ENCODE measurements at places on chromosomes 12 and 14.

- no peak for DNase-seq
Observed at GRCh38 chr14:56004786-56005185, 113.4 kb upstream of the PELI2 start.

- DNase-seq: no peak
Observed at GRCh38 chr14:38184132-38184531, 23.6 kb upstream of the SSTR1 start.

DNA sequence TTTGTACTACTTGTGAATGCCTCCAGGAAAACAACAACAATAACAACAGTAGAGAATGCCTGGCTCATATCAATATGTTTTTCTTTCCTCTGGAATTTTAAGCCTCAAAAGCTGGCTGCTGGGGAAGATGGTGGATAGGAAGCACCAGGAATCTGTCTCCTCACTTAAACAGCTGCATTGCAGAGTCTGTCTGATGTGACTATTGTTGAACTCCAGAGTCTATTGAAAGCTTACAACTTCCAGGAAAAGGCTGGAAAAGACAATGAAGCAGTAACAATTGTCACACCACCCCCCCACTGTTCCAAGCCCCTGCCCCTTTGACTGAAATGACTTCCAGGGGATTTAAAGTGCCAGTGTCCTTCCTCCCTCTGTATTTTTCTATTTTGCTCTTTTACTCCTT is 309.7 kb downstream of the BMP4 start:
- DNase-seq: no peak

GRCh38 chr12:115979351-115979750 is 298.1 kb downstream of the MED13L start:
- DNase-seq: no peak

- no peak for DNase-seq
Observed at GRCh38 chr12:21828779-21829178, 54.3 kb upstream of the KCNJ8 start.

- no peak for DNase-seq
Observed at GRCh38 chr12:29782285-29782870, 1.4 kb downstream of the TMTC1 start.

- no peak for DNase-seq
Observed at GRCh38 chr14:68094158-68094557, 274.6 kb downstream of the RAD51B start.

GRCh38 chr12:90055071-90055470 is 346.4 kb upstream of the ATP2B1 start:
- DNase-seq: no peak

- no peak for DNase-seq
Observed at GRCh38 chr12:17204289-17205054, 598.5 kb upstream of the LMO3 start.

- DNase-seq: no peak
Observed at GRCh38 chr12:91978143-91978542, 167.5 kb downstream of the BTG1 start.

DNA sequence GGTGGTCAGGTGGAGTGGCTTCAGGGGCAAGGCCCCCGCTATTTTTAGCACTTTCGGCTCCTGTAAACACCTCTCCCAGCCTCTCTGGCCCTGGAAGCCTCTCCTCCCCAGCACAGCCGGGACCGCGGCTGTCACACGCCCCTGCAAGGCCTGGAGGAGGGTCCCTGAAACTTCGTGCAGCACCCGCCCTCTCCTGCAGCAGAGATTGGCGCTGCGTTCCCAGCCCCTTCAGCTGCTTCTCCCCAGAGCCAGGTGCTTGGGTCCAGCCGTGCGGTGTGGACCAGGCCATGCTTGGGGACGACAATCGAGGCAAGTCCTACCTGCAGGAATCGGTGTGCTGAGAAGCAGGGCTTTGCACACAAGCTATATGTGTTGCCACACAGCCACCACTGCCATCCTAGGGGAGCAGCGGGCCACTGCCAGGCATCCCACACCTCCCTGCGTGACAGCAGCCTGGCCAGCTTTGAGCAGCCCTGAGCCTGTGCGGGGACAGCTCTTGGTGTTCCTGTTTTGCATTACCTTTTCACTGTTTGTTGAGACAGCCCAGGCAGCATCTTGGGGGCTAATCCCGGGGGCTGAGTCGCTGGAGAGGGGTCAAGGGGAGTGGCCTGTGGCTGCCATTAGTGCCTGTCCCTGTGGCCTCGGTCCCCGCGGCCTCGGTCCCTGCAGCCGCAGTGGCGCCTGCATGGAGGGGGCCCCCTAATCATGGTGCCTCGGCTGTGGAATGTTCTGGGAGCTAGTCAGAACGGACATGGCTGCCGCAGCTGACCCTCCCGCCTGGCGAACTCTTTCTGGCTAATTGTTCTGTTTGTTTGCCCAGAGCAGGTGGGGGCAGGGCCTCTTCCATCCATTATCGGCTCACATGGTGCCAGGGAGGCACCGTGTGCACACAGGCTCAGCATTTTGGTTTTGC is 27.6 kb upstream of the TRAF3 start:
- no peak for DNase-seq

GRCh38 chr12:100382338-100382737 is 25.5 kb downstream of the SLC17A8 start:
- no peak for DNase-seq

DNA sequence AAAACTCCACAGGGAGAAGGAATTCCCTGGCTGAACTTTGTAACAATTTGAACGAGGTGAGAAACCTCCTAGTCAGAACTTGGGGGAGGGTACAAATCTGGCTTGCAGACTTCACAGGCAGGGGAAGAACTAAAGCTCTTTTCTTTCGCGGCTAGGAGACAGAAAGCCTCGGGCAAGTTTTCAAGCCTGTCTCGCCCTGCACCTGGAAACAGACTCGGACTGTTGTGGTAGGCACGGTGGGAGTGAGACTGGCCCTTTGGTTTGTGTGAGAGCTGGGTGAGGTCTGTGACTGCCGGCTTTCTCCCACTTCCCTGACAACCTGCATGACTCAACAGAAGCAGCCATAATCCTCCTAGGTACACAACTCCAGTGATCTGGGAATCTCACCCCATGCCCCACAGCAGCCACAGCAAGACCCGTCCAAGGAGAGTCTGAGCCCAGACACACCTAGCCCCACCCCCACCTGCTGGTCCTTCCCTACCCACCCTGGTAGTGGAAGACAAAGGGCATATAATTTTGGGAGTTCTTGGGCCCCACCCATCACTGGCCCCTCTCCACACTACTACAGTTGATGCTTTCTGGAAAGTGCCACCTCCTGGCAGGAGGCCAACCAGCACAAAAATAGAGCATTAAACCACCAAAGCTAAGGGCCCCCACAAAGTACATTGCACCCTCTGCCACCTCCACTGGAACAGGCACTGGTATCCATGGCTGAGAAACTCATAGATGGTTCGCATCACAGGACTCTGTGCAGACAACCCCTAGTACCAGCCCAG is 102.7 kb upstream of the ST8SIA1 start:
- no peak for DNase-seq

GRCh38 chr14:52692248-52692962 is 3.0 kb downstream of the ERO1A start:
- DNase-seq: no peak

DNA sequence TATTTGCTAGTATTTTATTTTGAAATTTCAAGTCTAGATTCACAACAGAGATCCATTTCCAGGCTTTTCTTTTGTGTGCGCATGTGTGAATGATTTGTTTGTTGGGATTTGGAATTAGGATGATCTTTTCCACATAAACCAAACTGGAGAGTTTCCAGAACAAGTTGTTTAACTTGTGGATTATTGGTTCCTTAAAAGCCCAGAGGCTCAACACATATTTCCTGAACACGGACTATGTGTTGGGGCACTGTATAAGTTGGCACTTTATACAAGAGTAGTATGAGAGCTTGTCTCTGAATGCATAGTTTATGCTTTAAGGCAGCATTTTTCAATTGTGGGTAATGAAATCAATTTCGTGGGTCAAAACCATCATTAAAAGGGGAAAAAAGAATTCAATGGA is 67.3 kb upstream of the FUT8 start:
- DNase-seq: no peak

- no peak for DNase-seq
Observed at GRCh38 chr12:65430571-65431306, 152.3 kb downstream of the MSRB3 start.

DNA sequence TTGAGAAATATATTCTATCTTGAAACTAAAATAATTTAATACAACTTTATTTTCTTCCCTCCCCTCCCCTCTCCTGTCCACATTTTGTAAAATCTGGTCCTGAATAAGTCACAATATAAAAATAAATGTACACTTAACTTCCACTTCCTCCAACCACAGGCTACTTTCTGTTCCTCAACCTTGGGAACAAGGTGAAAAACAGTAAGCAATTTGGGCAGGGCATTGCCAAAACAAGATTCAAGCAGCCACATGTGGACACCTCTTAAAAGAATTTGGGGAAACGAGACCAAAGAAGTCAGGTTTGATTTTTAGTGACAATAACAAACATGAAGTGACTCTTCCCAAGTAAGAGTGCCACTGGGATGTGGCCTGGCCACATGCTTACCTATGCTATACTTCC is 115.7 kb downstream of the PTPRQ start:
- DNase-seq: no peak

DNA sequence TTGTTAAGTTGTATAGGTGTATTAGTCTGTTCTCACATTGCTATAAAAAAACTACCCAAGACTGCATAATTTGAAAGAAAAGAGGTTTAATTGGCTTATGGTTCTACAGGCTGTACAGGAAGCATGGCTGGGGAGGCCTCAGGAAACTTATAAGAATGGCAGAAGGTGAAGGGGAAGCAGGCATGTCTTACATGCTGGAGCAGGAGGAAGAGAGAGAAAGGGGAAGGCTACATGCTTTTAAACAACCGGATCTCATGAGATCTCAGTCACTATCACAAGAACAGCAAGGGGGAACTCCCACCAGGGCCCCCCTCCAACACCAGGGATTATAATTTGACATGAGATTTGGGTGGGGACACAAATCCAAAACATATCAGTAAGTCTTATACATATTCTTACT is 60.5 kb upstream of the OR10AD1 start:
- no peak for DNase-seq

GRCh38 chr14:73712540-73713180 is 1.5 kb downstream of the PNMA1 start:
- DNase-seq: no peak

DNA sequence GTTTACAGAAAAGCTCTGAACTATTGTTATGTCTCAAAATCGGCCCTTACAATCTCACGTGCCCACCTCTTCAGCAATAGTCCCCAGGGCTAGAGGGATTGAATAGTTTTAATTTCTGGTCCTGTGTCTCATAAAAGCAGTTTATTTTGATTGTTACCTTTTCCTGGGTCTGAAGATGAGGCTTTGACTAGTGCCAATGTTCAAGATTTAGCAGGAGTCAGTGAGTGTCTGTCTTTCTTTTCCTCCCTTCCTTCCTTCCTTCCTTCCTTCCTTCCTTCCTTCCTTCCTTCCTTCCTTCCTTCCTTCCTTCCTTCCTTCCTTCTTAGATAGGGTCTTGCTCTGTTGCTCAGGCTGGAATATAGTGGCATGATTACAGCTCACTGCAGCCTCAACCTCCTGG is 24.7 kb upstream of the SOCS2 start:
- no peak for DNase-seq

- DNase-seq: no peak
Observed at GRCh38 chr14:68111097-68111852, 291.7 kb downstream of the RAD51B start.
